ENCODE measurements at places on chromosomes 6 and 20.

DNA sequence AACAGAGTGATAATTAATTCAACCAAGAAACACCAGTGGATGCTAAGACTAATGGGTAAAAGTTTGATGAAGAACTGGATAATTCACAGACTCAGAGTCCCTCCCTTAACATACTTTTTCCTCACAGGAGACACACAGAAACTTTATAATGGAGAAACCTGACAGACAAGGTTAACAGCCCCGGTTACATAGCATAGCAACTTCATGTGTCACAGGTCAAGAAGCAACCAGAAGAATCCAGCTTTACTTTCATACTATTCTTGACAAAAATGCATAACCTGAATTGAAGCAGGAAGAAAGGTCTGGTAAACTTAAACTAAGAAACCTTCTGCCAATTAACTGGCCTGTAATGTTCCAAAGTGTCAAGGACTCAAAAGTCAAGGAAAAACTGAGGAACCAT lies 375.9 kb downstream of the RNF144B start:
- DNase-seq: no peak

DNA sequence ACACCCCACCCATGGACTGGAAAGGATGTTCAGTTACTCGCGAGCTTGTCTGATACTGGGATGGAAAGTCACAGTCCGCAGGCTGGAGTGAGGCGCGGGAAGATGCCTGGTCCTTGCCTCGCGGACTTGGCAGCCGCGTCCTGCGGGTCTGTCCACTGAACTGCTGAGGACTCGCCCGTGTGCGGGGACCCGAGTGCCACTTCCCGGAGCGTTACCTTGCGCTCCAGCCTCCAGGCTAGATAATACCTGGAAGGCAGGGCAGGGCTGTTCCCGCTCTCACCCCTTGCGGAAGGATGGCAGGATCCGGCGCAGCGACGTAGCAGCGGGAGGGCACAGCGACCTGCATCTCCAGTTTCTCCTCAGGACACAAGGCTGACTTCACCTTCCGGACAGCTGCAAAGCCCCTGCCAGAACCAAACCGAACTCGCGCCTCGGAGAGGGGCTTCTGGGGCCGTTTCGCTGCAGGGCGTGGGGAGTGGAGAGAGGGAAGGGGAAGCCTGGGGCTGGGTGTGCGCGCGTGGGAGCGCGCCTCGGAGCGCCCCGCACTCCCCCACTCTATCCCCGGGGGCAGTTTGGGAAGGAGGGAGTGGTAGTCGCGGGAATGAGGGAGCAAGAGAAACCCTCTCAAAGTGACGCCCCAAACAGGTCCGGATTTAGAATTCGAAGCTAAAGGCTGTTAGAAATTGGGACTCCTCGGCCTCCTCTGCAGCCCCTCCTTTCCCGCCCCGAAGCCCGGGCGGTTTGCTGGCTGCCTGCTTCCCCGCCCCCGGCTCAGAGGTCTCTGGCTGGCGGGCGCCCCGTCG lies at the start of gene KCNQ5:
TSS of gene KCNQ5 (plus strand) at position 774 of the 803 bp plus-strand sequence.
- DNase-seq: peak; percentile 33

DNA sequence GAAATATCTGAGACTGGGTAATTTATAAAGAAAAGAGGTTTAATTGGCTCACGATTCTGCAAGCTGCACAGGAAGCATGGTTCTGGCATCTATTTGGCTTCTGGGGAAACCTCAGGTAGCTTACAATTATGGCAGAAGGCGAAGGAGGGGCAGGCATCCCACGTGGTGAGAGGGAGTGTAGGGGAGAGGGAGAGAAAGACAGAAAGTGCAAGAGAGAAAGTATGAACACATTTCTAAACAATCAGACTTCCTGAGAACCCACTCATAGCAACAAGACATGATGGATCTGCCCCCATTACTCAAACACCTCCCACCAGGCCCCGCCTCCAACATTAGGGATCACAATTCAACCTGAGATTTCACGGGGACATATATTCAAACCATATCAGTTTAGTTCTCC lies 107.4 kb downstream of the PERP start:
- no peak for DNase-seq

DNA sequence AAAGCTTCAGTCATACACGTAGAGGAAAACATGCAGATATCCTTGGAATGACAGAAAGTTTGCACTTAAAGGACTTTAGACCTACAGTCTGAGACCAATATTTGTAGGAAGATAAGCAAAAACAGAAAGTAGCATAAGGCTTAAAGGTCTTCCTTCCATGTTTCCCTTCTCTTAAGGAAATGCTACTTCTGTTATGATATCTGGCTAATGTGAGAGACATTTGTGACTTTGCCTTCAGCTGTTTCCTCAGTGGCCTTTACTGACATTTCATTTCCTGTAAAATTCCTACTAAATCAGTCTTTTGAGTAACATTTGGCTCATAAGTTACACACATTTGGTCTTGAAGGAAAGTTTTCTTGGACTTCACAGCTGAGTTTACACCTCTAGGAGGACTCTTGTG lies 713.4 kb downstream of the TBC1D32 start:
- DNase-seq: no peak

GRCh38 chr6:143695969-143696663 lies 18.4 kb downstream of the PHACTR2 start:
- no peak for DNase-seq

All from glutamatergic neuron (in vitro differentiated cells).